Upper lobe of right lung (tissue), 1 donor: ENCODE measurements at places on chromosomes 12 and 14. TPM values are rescaled to one million over a fixed set of nuclear protein-coding genes. Genes with fewer than 3 reads are reported as not detected.

Gene CABP1
- total RNA-seq = 0.23 TPM

Gene SLCO1B1
- not detected for total RNA-seq

Gene OLR1
- 96.1 TPM for total RNA-seq

Gene ZNF605
- total RNA-seq = 13.4 TPM

Gene REM2
- 0.41 TPM for total RNA-seq

Gene ZNF740
- total RNA-seq = 46.8 TPM

Gene KRT78
- not detected for total RNA-seq

Gene LYZ
- total RNA-seq = 1,056 TPM

Gene SERPINA1
- 1,017 TPM for total RNA-seq

Gene CDKN3
- 1.5 TPM for total RNA-seq

Gene RND1
- 7.1 TPM for total RNA-seq

Gene SDSL
- total RNA-seq = 10.7 TPM

Gene VDR
- 28.7 TPM for total RNA-seq

Gene SYNDIG1L
- 2.9 TPM for total RNA-seq

Gene BDKRB2
- 1.5 TPM for total RNA-seq
